Activated T-cell treated with anti-CD3 and anti-CD28 coated beads, Interleukin-2, amount 50 U/mL, for 4 hours (primary cell): ENCODE measurements at places on chromosomes 3 and 15. TPM values are rescaled to one million over a fixed set of nuclear protein-coding genes. Genes with fewer than 3 reads are reported as not detected.
A peak's percentile ranks its signal among the peaks of the same experiment; 100 is the strongest.

- DNase-seq, result no peak
Measured at GRCh38 chr15:35136321-35137189, 51.5 kb upstream of the NANOGP8 start.

- peak; percentile 66 for DNase-seq
Measured at GRCh38 chr3:46845860-46846623, 17.2 kb downstream of the MYL3 start.

GRCh38 chr3:108125550-108126071 lies 34.8 kb upstream of the CD47 start:
- DNase-seq, result peak; percentile 57

The SMCO1 gene
- total RNA-seq, result not detected

GRCh38 chr3:126205717-126206655 lies 25.6 kb upstream of the ALDH1L1 start:
- no peak for DNase-seq

DNA sequence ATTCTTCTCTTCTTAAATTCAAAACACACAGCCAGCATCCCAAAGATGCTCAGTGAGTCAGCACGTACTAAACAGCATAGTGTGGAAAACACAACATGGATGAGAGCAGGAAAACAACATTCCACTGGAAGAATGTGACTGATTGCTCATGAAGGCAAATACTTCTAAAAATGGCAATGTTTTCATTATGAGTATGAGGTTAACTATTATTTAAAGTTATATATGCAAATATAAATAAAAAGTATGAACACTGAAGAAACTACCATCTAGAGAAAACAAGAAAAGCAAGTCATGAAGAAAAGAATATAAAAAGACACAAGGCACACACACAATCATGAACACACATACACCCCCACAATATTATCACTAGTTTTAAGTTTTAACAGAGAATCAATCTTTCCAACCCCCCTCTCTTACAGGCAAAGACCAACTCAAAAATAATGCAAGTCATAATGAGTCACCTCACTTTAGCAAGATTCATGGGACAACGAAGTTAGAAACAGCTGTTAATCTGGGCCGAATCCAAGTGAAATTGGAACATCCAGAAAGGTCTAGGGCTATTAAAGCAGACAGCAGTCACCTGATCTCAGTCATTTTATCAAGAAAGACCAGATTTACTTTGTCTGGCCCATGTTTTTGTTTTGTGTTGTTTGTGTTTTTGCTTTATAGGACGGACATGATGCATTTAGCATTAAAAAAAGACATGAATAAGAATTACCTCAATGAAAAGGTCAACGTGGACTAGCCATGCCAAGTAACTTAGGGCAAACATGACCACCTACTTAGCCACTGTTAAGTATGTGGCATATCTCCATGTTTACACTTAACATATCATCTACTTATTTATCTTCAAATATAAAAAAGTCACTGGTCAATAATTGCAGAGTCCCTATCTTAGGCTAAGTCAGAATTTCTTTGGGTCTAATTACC lies 18.1 kb downstream of the GBE1 start:
- no peak for DNase-seq

The PLSCR2 gene
- total RNA-seq, result 0.26 TPM

The GOLGA6L7 gene
- total RNA-seq, result not detected
